MCF 10A (cell line): ENCODE measurements at places on chromosomes 5 and 9. TPM values are rescaled to one million over a fixed set of nuclear protein-coding genes. Genes with fewer than 3 reads are reported as not detected.

The OLFML2A gene
- total RNA-seq = 0.21 and 0.25 TPM in 2 replicates

DNA sequence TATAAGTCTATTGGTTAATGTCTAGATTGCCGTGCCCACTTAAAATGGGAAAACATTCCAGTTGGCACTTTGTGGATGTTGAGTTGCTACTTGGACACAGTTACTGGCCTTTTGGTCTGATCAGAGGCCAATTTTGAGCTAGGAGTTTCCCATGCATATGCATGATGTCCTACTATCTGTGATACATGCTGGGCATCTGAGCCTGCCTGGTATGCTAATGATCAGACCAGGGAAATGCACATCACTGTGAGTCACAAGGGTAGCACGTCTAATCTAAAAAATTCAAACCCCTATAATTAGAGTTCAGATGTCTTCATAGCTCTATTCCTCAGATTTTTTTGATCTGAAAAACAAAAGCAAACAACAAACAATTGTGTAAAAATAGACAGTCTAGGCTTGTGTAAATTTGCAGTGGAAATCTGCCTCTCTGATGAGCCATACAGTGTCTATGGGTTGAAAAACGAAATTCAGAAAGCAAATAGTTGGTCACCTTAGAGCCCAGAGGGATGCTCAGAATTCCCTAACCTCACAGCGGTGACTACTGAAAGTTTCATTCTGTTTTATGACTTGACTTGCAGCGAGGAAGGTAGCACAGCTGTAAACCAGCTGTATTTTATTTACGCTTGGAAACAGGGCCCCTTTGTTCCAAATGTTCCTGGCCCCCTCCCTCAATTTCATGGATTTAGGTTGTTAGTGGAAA is 37.3 kb downstream of the PALM2AKAP2 start:
- H3K4me3 ChIP-seq = no peak overlapping the region
- DNase-seq = peak; percentile 1
- H3K36me3 ChIP-seq = no peaks in the 10 kb centered on the region
- no peaks in the 10 kb centered on the region for H3K4me1 ChIP-seq
- no peaks in the 10 kb centered on the region for H3K27me3 ChIP-seq

GRCh38 chr5:73136055-73136562 is 15.7 kb downstream of the TMEM171 start:
- DNase-seq = no peak
- no peaks in the 10 kb centered on the region for H3K27me3 ChIP-seq
- H3K4me3 ChIP-seq = no peak overlapping the region
- no peak overlapping the region for H3K27ac ChIP-seq

The ALDOB gene
- total RNA-seq = not detected in 2 replicates

GRCh38 chr9:131473198-131473885 is 29.4 kb upstream of the POMT1 start:
- H3K4me1 ChIP-seq = no peaks in the 10 kb centered on the region
- H3K27me3 ChIP-seq = no peaks in the 10 kb centered on the region
- H3K27ac ChIP-seq = no peak overlapping the region
- DNase-seq = no peak

The MYMK gene
- not detected in 2 replicates for total RNA-seq
